ENCODE measurements at places on chromosomes 1 and 21.

DNA sequence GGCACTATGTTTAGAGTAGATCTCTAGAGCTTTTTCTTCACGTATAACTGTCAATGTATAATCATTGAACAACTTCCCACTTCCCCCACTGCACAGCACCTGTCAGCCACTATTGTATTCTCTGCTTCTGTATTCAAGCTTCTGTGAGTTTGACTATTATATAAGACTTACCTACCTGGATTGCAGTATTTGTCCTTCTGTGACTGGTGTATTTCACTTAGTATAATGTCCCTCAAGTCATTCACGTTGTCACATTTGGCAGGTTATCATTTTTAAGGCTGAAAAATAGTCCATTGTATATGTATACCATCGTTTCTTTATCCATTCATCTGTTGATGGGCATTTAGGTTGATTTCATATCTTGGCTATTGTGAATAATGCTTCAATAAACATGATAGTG, 969.5 kb upstream of the B3GALT2 start:
- no peak for DNase-seq

GRCh38 chr1:180907313-180908055, 5.2 kb upstream of the KIAA1614 start:
- no peak for DNase-seq

DNA sequence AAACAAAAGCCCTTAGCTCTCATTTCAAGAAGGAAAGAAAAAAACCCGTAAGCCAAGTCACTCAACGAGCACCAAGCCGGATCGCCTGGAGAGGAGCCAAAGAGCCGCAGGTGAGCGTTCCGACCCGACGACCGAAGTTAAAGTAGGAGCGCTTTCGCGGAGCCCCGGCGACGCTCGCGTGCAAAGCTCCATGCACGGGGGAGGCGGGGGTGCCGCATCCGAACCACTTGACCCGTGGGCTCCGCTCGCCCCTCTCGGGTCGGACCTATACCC, 382 bp downstream of the GPBP1L1 start:
- DNase-seq = peak; percentile 56

- DNase-seq = no peak
Observed at GRCh38 chr1:225500624-225501192, 72.9 kb upstream of the LBR start.

GRCh38 chr1:15212216-15212953, 34.6 kb upstream of the FHAD1 start:
- DNase-seq = no peak

DNA sequence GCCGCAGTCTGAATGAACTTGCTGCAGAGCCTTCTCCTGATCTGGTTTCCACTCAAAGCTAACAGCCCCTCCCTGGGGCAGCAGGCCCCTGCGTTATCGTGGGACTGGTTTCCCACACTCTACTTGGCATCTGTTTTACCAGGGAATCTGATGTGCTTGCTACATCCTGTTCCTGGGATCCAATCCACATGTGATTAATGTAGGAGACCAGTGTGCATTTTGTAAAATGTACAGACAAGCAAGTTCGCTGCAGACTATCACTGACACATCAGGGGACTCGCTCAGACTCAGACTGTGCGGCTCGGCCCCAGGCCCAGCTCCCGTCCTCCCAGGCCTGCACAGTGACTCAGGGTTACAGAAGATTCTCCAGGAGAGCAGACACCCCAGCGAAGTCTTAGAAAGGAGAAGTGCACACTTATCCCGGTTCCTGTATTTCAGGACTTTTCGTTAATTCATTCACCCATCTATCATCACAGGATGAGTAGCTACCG, 340.1 kb downstream of the MATN1 start:
- no peak for DNase-seq
